Kidney capillary endothelial cell (primary cell): ENCODE measurements at places on chromosomes 13 and 19.

DNA sequence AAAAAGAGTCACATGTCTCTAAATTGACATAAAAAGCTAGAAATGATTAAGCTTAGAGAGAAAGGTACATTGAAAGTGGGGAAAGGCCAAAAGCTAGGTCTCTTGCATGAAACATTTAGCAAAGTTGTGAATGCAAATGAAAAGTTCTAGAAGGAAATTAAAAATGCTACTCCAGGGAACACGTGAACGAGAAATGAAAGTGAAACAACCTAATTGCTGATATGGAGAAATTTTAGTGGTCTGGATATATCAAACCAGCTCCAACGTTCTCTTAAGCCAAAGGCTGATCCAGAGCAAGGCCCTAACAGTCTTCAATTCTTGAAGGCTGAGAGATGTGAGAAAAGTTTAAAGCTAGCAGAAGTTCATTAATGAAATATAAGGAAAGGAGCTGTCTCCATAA lies 419.8 kb downstream of the SLITRK6 start:
- no peak for DNase-seq

GRCh38 chr19:19217099-19217498 lies 5.3 kb downstream of the NCAN start:
- no peak for DNase-seq

DNA sequence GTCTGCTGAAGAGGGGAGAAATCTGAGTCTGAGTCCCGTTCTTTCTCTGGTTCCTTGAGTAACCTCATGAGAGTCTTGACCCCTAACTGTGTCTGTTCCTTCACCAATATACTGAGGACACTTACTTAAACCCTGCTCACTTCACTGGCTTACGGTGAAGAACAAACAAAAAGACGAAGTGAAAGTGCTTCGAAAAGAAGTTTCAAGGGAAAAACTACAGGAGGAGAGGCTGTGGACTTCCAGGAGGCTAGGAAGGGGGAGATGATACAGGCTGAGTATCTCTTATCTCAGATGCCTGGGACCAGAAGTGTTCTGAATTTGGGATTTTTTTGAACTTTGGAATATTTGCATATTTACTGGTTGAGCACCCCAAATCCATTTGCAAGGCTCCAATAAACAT lies 6.1 kb downstream of the SMG9 start:
- no peak for DNase-seq

- DNase-seq: no peak
Observed at GRCh38 chr13:48586591-48587103, 53.8 kb upstream of the RCBTB2 start.

DNA sequence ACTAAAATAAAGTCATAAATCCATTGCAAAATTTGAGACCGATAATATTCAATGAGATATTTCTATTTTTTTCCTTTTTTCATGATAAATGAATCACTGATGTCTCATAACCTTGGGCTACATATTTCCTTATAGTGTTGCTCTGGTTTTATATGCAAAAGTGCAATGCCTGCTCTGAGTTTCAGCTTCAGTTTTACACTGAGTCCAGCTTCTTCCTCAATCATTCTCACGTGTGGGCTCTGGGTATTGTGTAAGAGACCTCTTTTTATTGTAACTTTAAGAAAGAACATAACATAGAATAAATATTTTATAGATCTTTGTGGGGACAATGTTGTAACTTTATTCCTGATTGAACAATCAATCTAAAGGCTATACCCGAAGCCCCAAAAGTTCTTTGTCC lies 280.2 kb upstream of the EDNRB start:
- DNase-seq: no peak

GRCh38 chr19:11626252-11626651 lies 29.0 kb downstream of the ZNF627 start:
- DNase-seq: no peak
